Hepatocyte (in vitro differentiated cells): ENCODE measurements at places on chromosomes 3 and 15. TPM values are rescaled to one million over a fixed set of nuclear protein-coding genes. Genes with fewer than 3 reads are reported as not detected.

DNA sequence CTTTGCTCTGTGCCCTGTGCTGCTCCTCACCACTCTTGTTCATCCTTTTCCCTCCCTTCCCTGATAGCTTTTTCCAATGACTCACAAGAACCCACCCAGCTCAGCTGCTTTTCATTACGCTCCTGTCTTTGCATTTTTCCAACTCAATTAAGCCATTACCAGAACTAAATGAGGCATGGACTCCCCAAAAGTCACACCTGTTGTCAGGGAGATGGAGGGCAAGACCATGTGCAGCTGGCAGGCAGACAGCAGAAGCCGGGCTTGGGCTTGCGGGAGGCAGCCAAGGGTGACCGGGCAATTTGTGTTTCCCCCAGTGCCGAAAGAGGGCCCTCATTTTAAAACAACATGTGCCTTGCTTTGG, 64.3 kb downstream of the CASR start:
- no peak for DNase-seq
- H3K4me3 ChIP-seq: no peak overlapping the region
- no peak overlapping the region for H3K27ac ChIP-seq
- no peaks in the 10 kb centered on the region for H3K36me3 ChIP-seq

The HESX1 gene
- 0.51 and 0.85 TPM in 2 replicates for polyA plus RNA-seq

DNA sequence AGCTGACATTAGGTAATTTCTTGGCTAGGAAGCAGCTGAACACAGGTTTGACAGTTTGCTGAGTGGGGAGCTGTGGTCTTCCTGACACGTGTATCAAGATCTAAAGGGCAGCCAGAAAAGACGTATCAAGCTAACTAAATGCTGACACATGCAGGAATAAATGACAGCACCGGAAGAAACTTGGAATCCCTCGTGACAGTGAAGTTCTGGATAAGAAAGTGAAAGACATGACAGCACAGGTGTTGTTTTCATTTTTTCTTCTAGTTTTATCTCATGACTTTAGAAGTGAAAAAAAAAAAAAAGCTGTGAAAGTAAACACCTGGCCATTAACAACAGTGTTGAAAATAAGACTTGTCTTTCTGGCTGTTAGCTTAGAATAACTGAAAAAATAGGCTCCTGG, 48.7 kb downstream of the FGF7 start:
- H3K27ac ChIP-seq: no peak overlapping the region
- no peaks in the 10 kb centered on the region for H3K36me3 ChIP-seq
- H3K27me3 ChIP-seq: no peaks in the 10 kb centered on the region
- no peaks in the 10 kb centered on the region for H3K4me1 ChIP-seq

GRCh38 chr3:142098964-142099363, 50.4 kb downstream of the TFDP2 start:
- DNase-seq: no peak
- no peak overlapping the region for H3K4me3 ChIP-seq
- no peak overlapping the region for H3K27ac ChIP-seq
- no peaks in the 10 kb centered on the region for H3K36me3 ChIP-seq
- H3K27me3 ChIP-seq: no peaks in the 10 kb centered on the region
- H3K4me1 ChIP-seq: no peaks in the 10 kb centered on the region

GRCh38 chr3:98954791-98955604, 53.5 kb upstream of the DCBLD2 start:
- no peaks in the 10 kb centered on the region for H3K4me1 ChIP-seq
- H3K27ac ChIP-seq: no peak overlapping the region
- peak; percentile 11 for DNase-seq
- no peaks in the 10 kb centered on the region for H3K27me3 ChIP-seq

DNA sequence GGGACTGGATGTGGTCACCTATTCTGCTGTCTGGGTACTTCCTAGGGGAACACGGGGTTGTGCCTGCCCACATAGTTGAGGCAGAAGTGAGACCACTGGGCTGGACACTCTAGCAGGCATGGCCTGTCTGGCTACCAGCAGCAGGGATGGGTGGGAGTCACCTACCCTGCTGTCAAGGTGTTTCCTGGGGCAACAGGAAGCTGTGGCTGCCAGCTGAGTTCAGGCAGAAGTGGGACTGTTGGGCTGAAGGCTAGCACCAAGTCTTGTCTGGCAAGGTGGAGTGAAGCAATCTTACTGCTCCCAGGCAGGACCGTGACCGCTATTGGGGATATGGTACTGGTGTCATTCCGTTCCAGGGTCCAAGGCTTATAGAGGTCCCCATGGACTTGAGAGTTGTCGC, 20.3 kb upstream of the ZDHHC23 start:
- H3K4me3 ChIP-seq: no peak overlapping the region
- no peaks in the 10 kb centered on the region for H3K27me3 ChIP-seq
- H3K36me3 ChIP-seq: no peaks in the 10 kb centered on the region
- H3K27ac ChIP-seq: no peak overlapping the region

The CDV3 gene
- 96.2 and 97.6 TPM in 2 replicates for polyA plus RNA-seq

The SLC9C1 gene
- 0.30 TPM in 1 of 2 replicates, not detected in the other for polyA plus RNA-seq

- H3K27me3 ChIP-seq: no peaks in the 10 kb centered on the region
- no peaks in the 10 kb centered on the region for H3K4me1 ChIP-seq
- H3K27ac ChIP-seq: no peak overlapping the region
Observed at GRCh38 chr3:178231645-178232044, 304.6 kb upstream of the KCNMB2 start.

The TMEM45A gene
- polyA plus RNA-seq: 80.0 and 88.0 TPM in 2 replicates

GRCh38 chr15:74547616-74548015, 6.6 kb downstream of the ARID3B start:
- H3K4me1 ChIP-seq: peaks cover 19% of the 10 kb centered on the region
- no peak overlapping the region for H3K4me3 ChIP-seq
- H3K27me3 ChIP-seq: no peaks in the 10 kb centered on the region
- no peak for DNase-seq
- no peak overlapping the region for H3K27ac ChIP-seq
- no peaks in the 10 kb centered on the region for H3K36me3 ChIP-seq

DNA sequence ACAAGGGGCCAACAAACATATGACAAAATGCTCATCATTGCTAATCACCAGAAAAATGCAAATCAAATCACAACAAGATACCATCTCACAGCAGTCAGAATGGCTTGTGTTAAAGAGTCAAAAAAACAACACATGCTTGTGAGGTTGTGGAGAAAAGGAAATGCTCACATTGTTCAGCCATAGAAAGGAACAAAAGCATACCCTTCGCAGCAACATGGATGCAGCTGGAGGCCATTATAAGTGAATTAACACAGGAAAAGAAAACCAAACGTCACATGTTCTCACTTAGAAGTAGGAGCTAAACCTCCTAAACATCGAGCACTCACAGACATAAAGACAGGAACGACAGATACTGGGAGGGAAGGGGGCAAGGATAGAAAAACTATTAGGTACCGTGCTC, 678.4 kb upstream of the GRM7 start:
- no peaks in the 10 kb centered on the region for H3K4me1 ChIP-seq
- no peaks in the 10 kb centered on the region for H3K27me3 ChIP-seq
- DNase-seq: no peak
- no peak overlapping the region for H3K27ac ChIP-seq
- no peaks in the 10 kb centered on the region for H3K36me3 ChIP-seq

The SLC6A20 gene
- 3.7 and 5.7 TPM in 2 replicates for polyA plus RNA-seq
